Mesothelial cell of epicardium (in vitro differentiated cells): ENCODE measurements at places on chromosomes 7 and 10. TPM values are rescaled to one million over a fixed set of nuclear protein-coding genes. Genes with fewer than 3 reads are reported as not detected.

GRCh38 chr10:3476186-3476585, 303.6 kb upstream of the PITRM1 start:
- no peak for DNase-seq
- no peak overlapping the region for H3K4me3 ChIP-seq
- H3K27ac ChIP-seq: no peak overlapping the region
- H3K36me3 ChIP-seq: no peaks in the 10 kb centered on the region
- no peaks in the 10 kb centered on the region for H3K27me3 ChIP-seq

GRCh38 chr7:8831376-8831775, 398.0 kb downstream of the NXPH1 start:
- no peaks in the 10 kb centered on the region for H3K36me3 ChIP-seq
- DNase-seq: no peak
- H3K4me1 ChIP-seq: peaks cover 3% of the 10 kb centered on the region
- no peaks in the 10 kb centered on the region for H3K27me3 ChIP-seq
- H3K27ac ChIP-seq: no peak overlapping the region

- no peaks in the 10 kb centered on the region for H3K27me3 ChIP-seq
- H3K4me3 ChIP-seq: no peak overlapping the region
- no peak overlapping the region for H3K27ac ChIP-seq
- H3K4me1 ChIP-seq: no peaks in the 10 kb centered on the region
Measured at GRCh38 chr10:5206799-5207198, 10.2 kb downstream of the AKR1C4 start.

DNA sequence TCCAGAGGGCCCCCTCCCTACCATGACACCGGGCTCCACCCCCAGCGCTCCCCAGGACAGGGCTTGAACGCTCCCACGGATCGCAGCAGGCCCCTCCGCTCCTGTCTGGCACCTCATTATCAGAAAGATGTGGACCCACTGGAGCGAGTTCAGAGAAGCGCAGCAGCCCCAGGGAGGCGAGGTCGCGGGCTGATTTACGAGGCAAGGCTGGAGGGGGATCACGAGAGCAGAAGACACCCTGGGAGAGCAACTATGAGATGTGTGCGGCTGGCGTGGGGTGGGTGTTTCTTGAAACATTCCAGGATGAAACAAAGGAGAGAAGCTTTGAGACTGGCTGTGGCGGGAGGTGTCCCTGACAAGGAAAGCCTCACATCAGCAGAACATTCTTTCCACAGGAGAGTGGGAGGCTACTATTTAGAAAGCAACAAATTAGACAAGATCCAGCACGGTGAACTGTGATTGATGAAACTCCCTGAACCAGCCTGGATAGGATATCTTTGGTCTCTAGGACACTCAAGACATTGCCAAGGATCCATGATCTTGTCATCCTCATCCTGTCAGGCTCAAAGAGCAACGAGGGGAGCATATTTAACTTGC, 66.0 kb downstream of the JCAD start:
- no peaks in the 10 kb centered on the region for H3K36me3 ChIP-seq
- H3K4me3 ChIP-seq: no peak overlapping the region
- peak overlapping the region; percentile 95 for H3K27ac ChIP-seq
- no peaks in the 10 kb centered on the region for H3K27me3 ChIP-seq

- no peaks in the 10 kb centered on the region for H3K36me3 ChIP-seq
- no peaks in the 10 kb centered on the region for H3K27me3 ChIP-seq
- peak overlapping the region; percentile 56 for H3K4me3 ChIP-seq
- peaks cover 32% of the 10 kb centered on the region for H3K4me1 ChIP-seq
Measured at GRCh38 chr7:116209561-116210070, 723 bp upstream of the TES start.

- no peak for DNase-seq
- no peaks in the 10 kb centered on the region for H3K36me3 ChIP-seq
- H3K27ac ChIP-seq: no peak overlapping the region
- peak overlapping the region; percentile 66 for H3K4me3 ChIP-seq
Measured at GRCh38 chr7:74289659-74290552, 699 bp downstream of the CLIP2 start.

Gene FAM24B
- total RNA-seq: not detected in 3 replicates

Gene VPS37D
- 15.4 to 16.7 TPM (median 16.1 TPM) in 3 replicates for total RNA-seq

DNA sequence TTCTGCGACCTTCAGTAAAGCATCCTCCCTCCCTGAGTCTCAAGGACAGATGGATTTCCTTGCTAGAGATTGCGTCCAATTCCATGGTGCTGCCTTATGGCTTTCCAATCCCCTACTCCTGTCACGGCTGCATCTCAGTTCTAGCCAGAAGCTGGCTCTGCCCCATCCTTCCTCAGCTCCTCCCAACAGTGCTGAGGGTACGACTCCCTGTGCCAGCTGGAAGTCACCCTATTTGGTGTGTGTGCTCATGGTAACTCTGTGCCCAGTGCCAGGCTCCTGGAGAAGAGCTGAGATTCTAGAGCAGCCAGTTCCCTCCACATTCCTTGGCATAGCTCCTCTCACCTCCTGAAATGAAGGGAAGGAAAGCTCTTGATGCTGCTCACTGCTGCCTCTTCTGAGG, 185.0 kb upstream of the PODXL start:
- H3K27ac ChIP-seq: no peak overlapping the region
- H3K4me1 ChIP-seq: peaks cover 2% of the 10 kb centered on the region
- no peak for DNase-seq
- no peaks in the 10 kb centered on the region for H3K36me3 ChIP-seq

DNA sequence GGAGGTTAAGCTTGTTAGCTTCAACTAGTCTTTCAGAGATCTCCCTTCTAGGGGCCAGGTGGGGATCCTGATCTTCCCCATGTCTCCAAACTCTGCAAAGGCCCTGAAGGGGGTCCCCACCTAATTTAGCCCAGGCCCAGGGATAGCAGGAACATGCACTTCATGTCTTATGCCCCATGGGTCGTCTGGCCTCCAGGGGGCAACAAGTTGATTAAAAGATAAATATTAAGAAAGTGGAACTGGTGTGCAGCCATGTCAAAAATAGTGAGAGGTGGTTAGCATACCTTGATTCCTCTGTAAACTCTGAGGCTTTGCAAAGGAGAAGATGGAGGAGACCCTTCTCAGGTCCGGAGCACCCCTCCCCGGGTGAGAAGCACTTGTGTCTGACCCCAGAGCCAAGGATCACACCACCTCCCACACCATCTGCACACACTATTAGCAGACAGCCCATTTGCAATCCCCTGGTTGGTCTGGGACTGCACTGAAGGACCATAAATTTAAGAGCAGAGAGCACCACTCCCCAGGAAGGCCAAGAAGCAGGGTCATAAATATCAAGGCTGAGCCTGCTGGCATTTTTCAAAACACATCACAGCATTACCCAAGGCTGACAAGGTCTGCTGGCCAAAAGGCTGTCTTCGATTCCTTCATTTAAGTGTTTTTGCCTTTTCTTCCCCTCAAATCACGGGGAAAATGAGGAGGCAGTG, 44.2 kb upstream of the LRRC18 start:
- peaks cover 15% of the 10 kb centered on the region for H3K27me3 ChIP-seq
- no peak for DNase-seq
- H3K4me3 ChIP-seq: no peak overlapping the region
- no peaks in the 10 kb centered on the region for H3K4me1 ChIP-seq

- peaks cover 1% of the 10 kb centered on the region for H3K4me1 ChIP-seq
- no peak overlapping the region for H3K27ac ChIP-seq
- H3K36me3 ChIP-seq: no peaks in the 10 kb centered on the region
- peak overlapping the region; percentile 31 for H3K4me3 ChIP-seq
- no peak for DNase-seq
- no peaks in the 10 kb centered on the region for H3K27me3 ChIP-seq
Measured at GRCh38 chr7:33459340-33459751, 330.0 kb downstream of the BBS9 start.

GRCh38 chr10:80599424-80599847, 61.7 kb downstream of the SH2D4B start:
- no peaks in the 10 kb centered on the region for H3K27me3 ChIP-seq
- H3K4me3 ChIP-seq: no peak overlapping the region
- H3K27ac ChIP-seq: no peak overlapping the region

GRCh38 chr7:79293655-79294142, 159.8 kb downstream of the MAGI2 start:
- no peaks in the 10 kb centered on the region for H3K36me3 ChIP-seq
- H3K27ac ChIP-seq: no peak overlapping the region
- no peaks in the 10 kb centered on the region for H3K27me3 ChIP-seq
- H3K4me1 ChIP-seq: peaks cover 4% of the 10 kb centered on the region
- DNase-seq: no peak
- H3K4me3 ChIP-seq: no peak overlapping the region

Gene SPACDR
- 2.0 to 3.6 TPM (median 3.3 TPM) in 3 replicates for total RNA-seq

DNA sequence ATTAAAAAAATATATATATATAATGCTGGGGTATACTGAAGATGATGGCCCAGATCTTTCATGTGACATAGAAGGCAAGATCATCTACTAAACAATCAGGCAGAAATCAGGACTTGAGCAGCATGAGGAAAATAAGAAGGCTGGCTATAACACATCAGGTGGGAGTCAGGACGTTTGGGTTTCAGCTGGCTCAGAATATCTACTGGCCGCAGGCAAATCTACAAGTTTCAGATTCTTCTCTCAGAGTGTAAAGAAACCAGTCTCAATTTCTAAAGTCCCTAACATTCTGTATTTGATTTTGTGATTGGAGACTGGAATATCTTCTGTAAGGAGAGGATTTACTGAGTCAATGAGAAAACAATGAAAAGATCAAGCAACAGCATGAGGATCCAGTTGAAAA, 37.7 kb upstream of the FAM3C start:
- H3K4me3 ChIP-seq: no peak overlapping the region
- no peak for DNase-seq
- H3K36me3 ChIP-seq: peaks cover 3% of the 10 kb centered on the region
- no peak overlapping the region for H3K27ac ChIP-seq

Gene FAM107B
- 19.9 to 23.9 TPM (median 23.5 TPM) in 3 replicates for total RNA-seq

Gene PON3
- not detected in 3 replicates for total RNA-seq

- H3K27ac ChIP-seq: no peak overlapping the region
- H3K4me3 ChIP-seq: no peak overlapping the region
- peaks cover 3% of the 10 kb centered on the region for H3K36me3 ChIP-seq
- DNase-seq: no peak
- no peaks in the 10 kb centered on the region for H3K27me3 ChIP-seq
Measured at GRCh38 chr7:137801003-137801402, 45.8 kb downstream of the DGKI start.

DNA sequence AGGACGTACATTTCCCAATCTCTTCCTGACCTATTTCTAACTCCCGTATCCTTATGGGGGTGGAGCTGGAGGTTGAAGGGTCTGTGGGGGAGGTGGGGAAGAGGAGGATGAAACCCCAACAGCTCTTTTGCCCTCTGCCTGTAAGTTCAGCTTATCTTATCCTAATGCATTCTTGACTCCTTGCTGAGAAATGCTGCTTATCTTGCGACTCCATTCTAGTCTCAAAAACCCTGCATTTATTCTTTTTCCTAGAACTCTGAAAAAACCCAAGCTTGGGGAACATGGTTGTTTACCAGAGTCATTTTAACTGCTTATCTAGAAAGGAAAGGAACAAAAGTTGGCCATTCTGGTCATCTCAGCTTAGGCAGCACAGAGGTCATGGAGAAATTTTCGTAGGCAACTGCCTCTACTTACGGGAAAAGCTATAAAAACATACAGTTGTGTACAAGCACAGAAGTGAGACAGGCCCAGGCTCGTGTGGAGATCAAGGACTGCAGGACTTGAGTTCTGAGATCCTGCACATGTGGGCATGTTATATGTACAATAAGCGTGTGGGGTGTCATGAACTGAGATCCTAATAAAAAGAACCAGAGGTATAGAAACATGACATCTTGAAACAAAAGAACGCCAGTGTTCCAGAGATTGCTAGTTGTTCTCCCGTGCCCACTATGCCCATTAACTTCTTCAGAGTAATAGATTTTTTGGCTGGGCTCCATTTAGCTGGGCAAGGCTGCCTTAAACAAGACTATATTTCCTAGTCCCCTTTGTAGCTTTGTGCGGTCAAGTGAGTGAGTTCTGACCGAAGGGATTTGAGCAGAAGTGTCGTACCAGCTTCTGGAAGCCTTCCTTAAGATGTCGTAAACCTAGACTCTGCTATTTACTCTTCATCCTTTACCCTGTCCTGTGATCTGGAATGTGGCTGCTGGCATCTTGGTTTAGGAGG, 9.6 kb downstream of the INMT start:
- H3K4me3 ChIP-seq: no peak overlapping the region
- no peaks in the 10 kb centered on the region for H3K36me3 ChIP-seq
- peak overlapping the region; percentile 68 for H3K27ac ChIP-seq
- no peaks in the 10 kb centered on the region for H3K27me3 ChIP-seq
- H3K4me1 ChIP-seq: peaks cover 36% of the 10 kb centered on the region

DNA sequence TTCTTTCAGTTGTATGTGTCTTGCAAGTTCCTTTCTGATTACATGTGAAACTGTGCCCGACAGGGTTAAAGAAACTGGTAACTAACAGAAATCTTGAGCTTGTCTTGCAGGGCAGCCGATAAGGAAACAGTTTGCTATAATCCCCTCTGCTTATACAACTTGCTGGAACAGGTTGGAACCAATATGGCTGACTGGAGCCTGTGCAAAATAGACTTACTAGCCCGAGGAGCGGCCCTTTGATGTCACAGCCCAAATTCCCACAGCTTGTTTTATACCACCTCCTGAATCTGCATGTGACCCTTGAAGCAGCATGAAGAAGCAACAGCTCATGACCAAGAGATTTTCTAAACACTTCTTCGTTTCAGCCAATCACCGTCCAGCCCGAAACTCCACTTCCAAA, 3.3 kb upstream of the YKT6 start:
- peaks cover 25% of the 10 kb centered on the region for H3K27me3 ChIP-seq
- H3K4me3 ChIP-seq: no peak overlapping the region

Gene SLC26A5
- not detected in 3 replicates for total RNA-seq

Gene CFAP43
- 1.0 to 2.1 TPM (median 1.9 TPM) in 3 replicates for total RNA-seq

DNA sequence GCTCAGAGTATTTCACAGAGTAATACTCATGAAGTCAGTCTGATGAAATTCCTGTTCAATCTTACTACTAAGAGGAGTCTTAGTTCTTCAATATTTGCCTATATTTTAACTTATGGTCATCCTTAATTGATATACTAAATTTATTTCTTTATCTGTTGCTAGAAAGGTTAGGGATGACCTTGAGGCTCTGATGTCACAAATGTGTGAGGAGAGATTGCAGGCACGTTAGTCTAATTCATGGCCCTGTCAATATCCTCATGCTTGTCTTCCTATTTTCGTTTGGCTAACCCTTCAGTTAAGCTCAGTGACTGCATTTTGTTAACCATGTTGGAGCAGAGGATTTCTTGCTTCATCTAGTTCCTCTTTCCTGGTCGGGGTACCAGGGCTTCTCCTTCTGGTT, 704.7 kb upstream of the COBL start:
- no peaks in the 10 kb centered on the region for H3K36me3 ChIP-seq
- no peak overlapping the region for H3K4me3 ChIP-seq
- no peaks in the 10 kb centered on the region for H3K27me3 ChIP-seq
- no peak overlapping the region for H3K27ac ChIP-seq
- DNase-seq: no peak
- no peaks in the 10 kb centered on the region for H3K4me1 ChIP-seq

DNA sequence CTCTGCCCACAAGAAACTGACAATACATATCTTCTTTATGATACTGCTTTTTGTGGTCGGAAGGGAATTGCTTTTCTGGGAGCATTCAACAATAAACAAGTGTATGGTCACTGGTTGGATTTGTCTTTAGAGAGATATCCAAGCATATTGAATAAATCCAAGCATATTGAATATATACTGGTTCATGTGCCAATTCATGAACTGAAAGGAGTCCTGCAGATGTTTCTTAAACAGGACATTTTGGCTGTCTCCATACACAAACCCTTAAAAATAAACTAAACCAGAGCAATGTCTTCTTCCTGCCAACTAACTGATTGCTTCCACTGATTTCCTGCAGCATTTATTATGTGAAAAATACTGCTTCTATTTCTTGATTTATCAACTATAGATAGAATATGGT, 173.9 kb downstream of the FOXP2 start:
- peaks cover 22% of the 10 kb centered on the region for H3K4me1 ChIP-seq
- H3K27me3 ChIP-seq: no peaks in the 10 kb centered on the region
- no peak for DNase-seq
- no peak overlapping the region for H3K4me3 ChIP-seq
- H3K27ac ChIP-seq: no peak overlapping the region
